ENCODE measurements at places on chromosomes 16 and 17. TPM values are rescaled to one million over a fixed set of nuclear protein-coding genes. Genes with fewer than 3 reads are reported as not detected.

The KRTAP4-6 gene
- total RNA-seq, result not detected

The NAGS gene
- total RNA-seq, result 0.91 TPM

DNA sequence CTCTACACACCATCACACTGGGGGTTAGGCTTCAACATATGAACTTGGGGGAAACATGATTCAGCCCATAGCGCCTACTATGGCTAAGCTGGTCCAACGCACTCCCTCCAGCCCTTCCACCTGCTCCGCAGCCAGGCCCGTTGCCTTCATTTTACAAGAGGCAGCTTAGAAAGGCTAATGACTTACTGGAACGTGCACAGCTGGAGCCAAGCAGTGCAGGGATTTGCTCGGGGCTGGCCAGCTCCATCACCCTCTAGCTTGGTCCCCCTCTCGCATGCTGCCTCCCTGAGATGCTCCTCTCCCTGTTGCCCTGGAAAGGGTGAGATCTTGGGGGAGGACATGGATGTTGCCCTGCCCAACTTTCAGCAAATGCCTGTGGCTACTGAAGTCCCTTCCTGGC, 2.8 kb upstream of the CACNG1 start:
- no peak for DNase-seq

GRCh38 chr16:709566-710499, 4.2 kb upstream of the FBXL16 start:
- DNase-seq, result peak; percentile 84

DNA sequence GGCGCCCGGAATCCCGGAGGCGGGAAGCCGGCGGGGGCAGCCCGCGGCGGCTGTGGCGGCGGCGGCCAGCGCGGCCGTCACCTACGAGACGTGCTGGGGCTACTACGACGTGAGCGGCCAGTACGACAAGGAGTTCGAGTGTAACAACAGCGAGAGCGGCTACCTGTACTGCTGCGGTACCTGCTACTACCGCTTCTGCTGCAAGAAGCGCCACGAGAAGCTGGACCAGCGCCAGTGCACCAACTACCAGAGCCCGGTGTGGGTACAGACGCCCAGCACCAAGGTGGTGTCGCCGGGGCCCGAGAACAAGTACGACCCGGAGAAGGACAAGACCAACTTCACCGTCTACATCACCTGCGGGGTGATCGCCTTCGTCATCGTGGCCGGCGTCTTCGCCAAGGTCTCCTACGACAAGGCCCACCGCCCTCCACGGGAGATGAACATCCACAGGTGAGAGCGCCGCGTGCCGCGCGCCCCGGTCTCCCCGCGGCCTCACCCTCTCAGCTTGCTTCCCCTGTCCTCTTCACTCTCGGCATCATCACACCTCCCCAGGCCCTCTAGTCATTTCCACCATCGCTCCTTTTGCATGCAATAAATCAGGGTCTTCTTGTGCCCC, 706 bp downstream of the SHISA6 start:
- DNase-seq, result no peak

GRCh38 chr17:82358465-82359350, at the start of gene TEX19:
TEX19 (plus strand) TSS chr17:82359247; CDS start chr17:82362151, 2,904 bp downstream.
- DNase-seq, result no peak
